ENCODE measurements at places on chromosomes 7 and 10.

DNA sequence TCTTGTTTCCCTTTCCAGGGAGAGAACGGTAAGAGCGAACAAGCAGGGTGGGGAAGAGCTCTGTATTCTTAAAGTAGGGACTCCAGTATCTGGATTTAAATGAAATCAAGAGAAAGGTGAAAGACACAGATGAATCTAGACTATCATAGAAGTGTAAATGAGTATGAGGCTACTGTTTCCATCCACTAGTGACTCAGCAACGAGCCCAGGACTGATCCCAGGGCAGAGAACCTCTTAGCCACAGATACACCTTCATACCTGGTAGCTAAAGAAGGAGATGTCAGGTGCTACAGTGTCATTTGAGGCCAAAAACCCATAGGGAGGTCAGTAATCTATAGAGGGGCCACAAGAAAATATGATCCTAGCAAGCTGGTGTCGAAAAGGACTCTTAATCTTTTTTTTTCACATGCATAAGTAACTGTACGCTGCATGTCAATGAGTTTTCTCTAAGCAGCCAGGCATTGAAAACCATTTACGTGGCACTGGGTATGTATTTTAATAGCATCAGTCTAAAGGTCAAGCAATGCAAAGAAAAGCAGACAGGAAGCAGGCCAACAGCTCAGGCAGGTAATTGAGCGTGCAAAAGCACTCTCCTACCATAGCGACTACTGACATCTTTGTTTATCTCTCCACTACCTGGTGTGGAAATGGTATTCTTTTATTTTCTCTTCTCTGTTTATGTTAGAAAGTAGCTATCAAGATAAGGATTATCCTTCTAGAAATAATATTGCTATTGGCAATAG is 91.5 kb upstream of the EGR2 start:
- no peak for DNase-seq

DNA sequence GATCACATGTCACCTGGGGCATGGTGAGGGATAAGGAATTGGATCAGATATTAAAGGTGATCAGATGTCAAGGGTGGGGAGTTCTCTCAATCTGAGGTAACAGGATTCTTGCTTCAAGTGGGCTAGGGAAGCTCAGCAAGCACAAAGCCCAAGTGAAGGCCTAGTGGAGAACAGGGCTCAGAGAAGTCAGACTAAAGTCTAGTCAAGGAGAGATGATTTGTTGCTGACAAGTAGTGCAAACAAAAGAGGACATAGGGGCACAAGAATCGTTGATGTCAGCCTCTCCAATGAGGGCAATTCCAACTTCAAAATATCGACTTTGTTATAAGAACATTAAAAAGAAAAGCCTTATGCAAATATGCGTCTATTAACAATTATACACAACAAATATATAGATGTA is 852.8 kb upstream of the CELF2 start:
- DNase-seq, result no peak

GRCh38 chr7:27575613-27576012 is 87.1 kb downstream of the HIBADH start:
- DNase-seq, result no peak

GRCh38 chr10:87642988-87643387 is 16.7 kb upstream of the PAPSS2 start:
- DNase-seq, result no peak

DNA sequence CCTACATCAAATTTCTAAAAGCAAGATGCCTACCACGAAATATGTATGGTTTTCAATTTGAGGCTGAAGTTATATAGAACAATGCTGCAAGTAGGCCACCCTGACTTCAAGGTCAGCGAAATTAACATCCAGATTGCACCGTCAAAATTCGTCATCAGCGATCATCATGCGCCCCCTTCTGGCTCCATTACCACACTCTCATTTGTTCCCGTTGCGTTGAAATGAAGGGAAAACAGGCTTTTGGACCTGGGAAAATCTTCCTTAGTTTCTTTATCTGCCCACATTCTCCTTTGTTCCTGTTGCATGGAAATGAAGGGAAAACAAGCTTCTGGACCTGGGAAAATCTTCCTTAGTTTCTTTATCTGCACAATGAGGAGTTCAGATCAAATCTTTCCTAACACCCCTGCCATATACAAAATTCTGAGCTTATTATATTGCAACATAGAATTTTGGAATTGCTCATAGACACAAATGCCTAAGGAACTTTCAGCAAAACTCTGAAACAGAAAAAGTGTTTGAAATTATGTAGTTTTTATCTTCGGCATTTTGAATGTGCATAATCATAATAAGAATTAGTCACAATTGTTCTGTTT is 98.2 kb upstream of the PRKCQ start:
- peak; percentile 24 for DNase-seq

- peak; percentile 95 for DNase-seq
Observed at GRCh38 chr10:79322616-79323543, 24.4 kb upstream of the PPIF start.

GRCh38 chr10:31724296-31724695 is 204.3 kb downstream of the ARHGAP12 start:
- DNase-seq, result no peak

GRCh38 chr7:29511851-29512250 is 51.8 kb upstream of the PRR15 start:
- DNase-seq, result no peak

DNA sequence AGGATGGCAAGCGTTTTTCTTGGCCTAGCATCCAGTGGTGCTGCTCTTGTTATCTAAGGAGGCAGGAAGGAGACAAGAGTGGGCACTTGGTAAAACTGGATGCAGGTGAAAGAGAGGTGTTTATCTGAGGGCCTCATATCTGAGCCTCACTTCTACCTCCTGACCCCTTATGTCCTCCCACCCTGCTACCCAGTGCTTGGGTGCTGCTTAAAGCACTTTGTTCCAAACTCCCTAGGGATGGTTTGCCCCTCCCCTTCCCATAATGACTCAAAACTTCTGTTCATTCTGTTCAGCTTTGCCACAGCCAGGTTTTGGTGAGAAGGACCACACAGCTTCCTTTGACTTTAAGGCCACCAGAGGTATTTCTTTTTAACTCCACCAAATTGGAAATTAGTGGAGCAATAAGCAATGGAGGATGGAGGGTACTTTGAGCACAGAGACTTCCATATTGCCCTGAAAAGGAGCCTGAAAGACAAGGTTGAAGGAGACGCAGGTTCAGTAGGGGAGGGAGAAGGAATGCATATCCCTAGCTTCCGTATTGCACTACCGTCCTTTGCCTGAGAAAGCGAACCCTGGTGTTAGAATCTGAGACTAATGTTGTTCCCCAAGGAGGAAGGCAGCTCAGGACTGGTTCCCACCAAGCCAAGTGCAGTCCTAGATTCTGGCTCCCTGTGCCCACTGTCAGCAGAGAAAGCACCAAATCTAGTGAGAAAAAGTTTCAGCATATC is 30.1 kb downstream of the ENTPD1 start:
- DNase-seq, result no peak

- DNase-seq, result peak; percentile 19
Observed at GRCh38 chr10:33927347-33927746, 592.9 kb upstream of the NRP1 start.

- no peak for DNase-seq
Observed at GRCh38 chr7:137094-137891, 55.1 kb upstream of the FAM20C start.

GRCh38 chr10:14727924-14728323 is 46.8 kb downstream of the FAM107B start:
- peak; percentile 18 for DNase-seq

DNA sequence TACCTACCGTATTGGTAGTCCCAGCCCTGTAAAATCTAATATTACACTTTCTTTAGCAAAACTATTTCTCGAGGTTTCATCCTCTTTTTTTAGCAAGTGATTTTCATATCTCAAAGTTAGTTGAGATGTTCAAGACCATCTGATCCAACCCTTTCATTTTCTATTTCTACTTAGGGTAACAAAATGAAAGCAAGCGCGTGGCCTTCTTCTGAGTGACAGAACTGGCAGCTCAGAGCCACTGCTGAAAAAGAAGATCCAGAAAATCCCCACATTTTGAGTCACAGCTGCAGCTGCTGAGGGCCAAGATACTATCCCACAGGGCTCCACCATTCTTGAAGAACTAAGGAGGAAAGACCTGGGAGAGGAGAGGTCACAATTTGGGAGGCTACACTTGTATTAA is 24.8 kb upstream of the ZNF800 start:
- no peak for DNase-seq

DNA sequence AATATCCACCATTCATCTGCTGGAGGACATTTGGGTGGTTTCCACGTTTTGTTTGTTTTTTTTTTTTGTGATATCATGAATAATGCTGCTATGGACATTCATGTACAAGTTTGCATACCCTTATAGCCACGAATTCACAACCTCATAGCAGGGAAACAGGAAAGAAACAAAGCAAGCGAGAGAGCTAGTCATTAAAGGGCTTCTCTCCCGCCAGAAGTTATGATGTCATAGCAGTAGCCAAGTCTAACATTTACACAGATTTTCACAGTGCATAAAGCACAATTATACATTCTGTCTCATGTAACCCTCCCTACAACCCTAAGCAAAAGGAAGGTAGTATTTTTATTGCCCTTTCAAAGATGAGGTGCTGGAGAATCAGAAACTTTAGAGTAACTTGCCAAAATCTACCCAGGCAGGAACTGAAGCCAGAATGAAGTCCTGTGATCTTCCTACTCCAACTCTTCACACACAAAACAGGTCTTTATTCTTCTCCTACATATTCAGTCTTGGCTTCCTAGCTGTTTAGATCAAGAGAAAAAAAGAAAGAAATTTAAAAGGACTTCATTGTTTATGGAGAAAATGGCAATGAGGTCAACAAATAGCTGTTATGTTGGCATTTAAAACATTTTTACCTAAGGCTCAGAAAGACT is 33.9 kb upstream of the GPAM start:
- DNase-seq, result no peak

DNA sequence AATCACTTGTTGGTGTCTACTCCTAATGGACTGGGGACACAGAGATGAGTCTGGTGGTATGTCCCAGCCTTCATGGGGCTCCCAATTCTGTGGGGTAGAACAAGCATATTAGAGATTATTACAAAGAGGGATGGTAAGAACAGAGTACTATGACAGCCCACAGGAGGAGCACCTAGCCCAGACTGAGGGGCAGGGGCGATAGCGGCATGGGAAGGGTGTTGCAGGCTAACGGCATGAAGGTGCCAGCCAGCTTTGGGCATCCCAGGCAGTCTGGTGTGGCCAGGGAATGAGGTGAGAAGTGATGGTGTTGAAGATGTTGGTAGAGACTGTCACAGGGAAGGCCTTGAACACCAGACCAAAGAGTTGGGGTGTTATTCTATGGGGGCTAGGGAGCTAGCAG is 280.0 kb downstream of the RPS24 start:
- no peak for DNase-seq

GRCh38 chr10:85284778-85285770 is 956.7 kb downstream of the CCSER2 start:
- DNase-seq, result no peak

DNA sequence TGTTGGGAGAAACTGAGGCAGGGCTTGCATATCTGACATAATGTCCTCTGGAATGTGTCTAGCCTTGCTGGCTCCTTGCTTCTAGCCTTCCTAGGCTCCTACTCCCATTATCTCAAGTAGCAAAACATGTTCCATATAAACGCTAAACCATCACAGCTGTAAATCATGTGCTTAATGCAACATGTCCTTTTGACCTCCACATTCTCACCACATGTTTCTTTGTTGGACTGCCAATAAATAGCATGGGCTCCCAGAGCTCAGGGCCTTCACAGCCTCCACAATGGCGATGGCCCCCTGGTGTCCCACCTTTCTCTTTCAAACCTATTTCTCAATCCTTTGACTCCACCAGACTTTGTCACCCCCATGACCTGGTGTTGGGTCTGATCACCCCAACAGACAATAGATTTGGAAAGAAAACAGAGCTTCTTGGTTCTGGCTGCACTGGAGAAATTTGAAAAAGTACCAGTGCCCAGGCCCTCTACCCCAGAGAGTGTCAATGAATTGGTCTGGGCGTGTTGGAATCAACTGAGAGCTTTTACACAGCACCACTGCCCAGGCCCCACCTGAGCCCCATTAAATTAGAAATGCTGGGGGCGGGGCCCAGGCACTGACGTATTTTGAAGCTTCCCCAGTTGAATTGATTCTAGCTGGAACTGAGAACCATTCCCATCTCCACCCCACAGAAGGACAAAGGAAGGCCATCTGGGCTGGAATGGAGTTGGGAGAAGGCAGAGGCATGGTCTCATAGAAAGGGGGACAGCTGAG is 41.3 kb upstream of the GGCT start:
- DNase-seq, result no peak

DNA sequence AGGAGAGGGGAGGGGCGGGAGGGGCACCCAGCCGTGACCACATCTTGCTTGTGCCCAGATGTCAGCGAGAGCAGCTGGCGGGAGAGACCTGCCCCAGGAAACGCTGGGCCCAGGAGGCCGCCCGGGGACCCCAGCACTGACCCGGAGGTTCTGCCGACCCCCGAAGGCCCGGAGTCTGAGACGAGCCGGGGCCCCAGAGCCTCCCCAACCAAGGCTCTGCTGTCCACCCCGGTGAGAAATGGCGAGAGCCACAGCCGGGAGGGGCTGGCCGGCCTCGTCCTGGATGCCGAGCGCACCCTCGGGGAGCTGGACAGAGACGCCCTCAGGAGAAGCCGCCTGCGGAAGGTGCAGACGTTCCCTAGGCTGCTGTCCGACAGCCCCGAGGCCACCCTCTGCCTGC is 25.9 kb downstream of the KNDC1 start:
- DNase-seq, result no peak

GRCh38 chr7:5619419-5620130 is 161.9 kb downstream of the RNF216 start:
- no peak for DNase-seq
